Panc1 (cell line): ENCODE measurements at places on chromosomes 2 and 18. TPM values are rescaled to one million over a fixed set of nuclear protein-coding genes. Genes with fewer than 3 reads are reported as not detected.
A peak's percentile ranks its signal among the peaks of the same experiment; 100 is the strongest.

Gene RNF152
- total RNA-seq = 0.18 TPM

Gene CMPK2
- total RNA-seq = 0.80 TPM

GRCh38 chr18:67961701-67962440 is 445.4 kb upstream of the DSEL start:
- no peaks in the 10 kb centered on the region for H3K27me3 ChIP-seq
- no peaks in the 10 kb centered on the region for H3K4me1 ChIP-seq
- DNase-seq = no peak
- H3K36me3 ChIP-seq = no peaks in the 10 kb centered on the region
- no peak overlapping the region for H3K27ac ChIP-seq
- no peak overlapping the region for H3K4me3 ChIP-seq

- no peaks in the 10 kb centered on the region for H3K27me3 ChIP-seq
- H3K4me1 ChIP-seq = no peaks in the 10 kb centered on the region
- no peak overlapping the region for H3K27ac ChIP-seq
- DNase-seq = no peak
- no peaks in the 10 kb centered on the region for H3K36me3 ChIP-seq
- H3K4me3 ChIP-seq = no peak overlapping the region
These were observed 41.8 kb downstream of the SNED1 start for GRCh38 chr2:241040081-241040803.

Gene IL37
- not detected for total RNA-seq

DNA sequence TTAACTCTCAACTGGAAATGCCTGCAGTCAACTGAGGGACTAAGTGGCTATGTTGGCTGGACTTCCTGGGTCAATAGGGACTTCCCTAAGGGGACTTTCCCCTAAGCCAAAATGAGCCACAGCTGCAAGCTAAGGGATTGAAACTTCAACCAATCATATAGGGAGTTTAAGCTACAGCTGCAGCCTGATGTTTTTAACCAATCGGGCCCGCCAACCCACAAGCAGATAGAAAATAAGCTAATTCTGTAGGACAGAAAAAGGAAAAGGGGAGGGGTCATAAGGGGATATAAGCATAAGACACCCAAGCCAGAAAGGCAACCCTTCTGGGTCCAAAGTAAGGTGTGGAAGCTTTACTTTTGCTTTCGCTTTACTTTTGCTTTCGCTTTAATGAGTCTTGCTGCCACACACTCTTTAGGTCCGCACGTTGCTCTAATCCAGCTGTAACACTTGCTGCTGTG is 927.5 kb downstream of the ERBB4 start:
- H3K4me3 ChIP-seq = peak overlapping the region; percentile 46
- no peaks in the 10 kb centered on the region for H3K36me3 ChIP-seq
- DNase-seq = peak; percentile 51

DNA sequence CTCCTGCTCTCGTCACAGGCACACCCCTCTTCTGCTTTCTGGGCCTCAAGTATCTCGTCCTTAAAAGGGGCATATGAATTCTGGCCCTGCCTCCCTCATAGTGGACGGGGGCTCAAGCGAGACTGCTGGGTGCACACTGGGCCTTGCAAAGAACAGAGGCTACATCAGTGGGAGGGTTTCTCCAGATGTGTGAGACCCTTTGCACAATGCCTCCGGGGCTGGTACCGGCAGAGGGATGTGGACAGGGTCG is 25.0 kb downstream of the CRACDL start:
- H3K4me1 ChIP-seq = peaks cover 28% of the 10 kb centered on the region
- DNase-seq = no peak
- no peaks in the 10 kb centered on the region for H3K36me3 ChIP-seq
- H3K27me3 ChIP-seq = no peaks in the 10 kb centered on the region
- no peak overlapping the region for H3K27ac ChIP-seq
- H3K4me3 ChIP-seq = no peak overlapping the region

DNA sequence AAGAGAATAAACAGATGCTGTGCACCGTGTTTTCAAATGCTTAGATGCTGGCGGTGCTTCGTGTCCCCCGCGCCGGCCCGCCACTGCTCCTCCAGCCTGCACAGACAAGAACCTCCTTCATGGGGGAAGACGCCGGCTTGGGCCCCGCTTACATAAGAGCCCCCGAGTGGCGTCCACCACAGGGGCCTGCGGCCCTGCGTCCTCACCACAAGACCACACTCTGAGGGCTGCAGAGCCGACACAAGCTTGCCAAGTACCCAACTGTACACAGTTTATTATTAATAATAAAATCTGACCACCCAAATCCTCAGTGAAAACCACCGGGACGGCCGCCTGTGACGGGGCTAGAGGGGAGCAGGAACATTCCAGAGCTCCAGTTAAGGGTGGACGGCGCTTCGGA is 232.2 kb downstream of the HDAC4 start:
- H3K4me1 ChIP-seq = no peaks in the 10 kb centered on the region
- H3K27me3 ChIP-seq = no peaks in the 10 kb centered on the region
- no peak overlapping the region for H3K27ac ChIP-seq
- no peak for DNase-seq
- H3K36me3 ChIP-seq = no peaks in the 10 kb centered on the region

- no peak for DNase-seq
- no peak overlapping the region for H3K27ac ChIP-seq
- no peak overlapping the region for H3K4me3 ChIP-seq
- H3K4me1 ChIP-seq = no peaks in the 10 kb centered on the region
- H3K36me3 ChIP-seq = no peaks in the 10 kb centered on the region
These were observed 154.4 kb upstream of the SERTAD2 start for GRCh38 chr2:64808092-64808491.

DNA sequence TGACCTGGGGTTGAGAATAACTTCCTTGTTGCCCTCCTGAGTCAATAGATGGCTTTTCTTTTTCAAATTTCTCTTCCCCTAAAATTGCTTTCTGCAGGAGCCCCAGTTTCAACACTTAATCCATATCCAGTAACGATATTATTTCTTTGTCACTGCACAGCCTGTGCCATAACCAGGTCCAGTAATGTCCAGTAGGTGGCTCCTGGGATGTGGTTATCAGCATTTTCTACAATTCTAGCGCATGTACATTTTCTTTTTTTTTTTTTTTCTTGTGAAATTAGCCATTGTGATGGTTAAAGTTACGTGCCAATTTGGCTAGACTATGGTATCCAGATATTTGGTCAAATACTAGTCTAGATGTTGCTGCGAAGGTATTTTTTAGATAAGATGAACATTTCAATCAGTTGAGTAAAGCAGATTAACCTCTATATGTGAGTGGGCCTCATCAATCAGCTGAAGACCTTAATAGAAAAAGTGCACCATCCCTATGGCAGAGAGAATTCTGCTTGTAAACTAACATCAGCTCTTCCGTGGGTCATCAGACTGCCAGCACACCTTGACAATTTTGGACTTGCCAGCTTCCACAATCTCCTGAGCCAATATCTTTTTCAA is 72.9 kb upstream of the SCG2 start:
- no peaks in the 10 kb centered on the region for H3K36me3 ChIP-seq
- H3K4me3 ChIP-seq = no peak overlapping the region
- H3K27ac ChIP-seq = no peak overlapping the region
- no peaks in the 10 kb centered on the region for H3K27me3 ChIP-seq
- no peaks in the 10 kb centered on the region for H3K4me1 ChIP-seq
- DNase-seq = no peak

Gene IL36RN
- not detected for total RNA-seq

GRCh38 chr2:153221506-153221905 is 257.1 kb downstream of the RPRM start:
- H3K36me3 ChIP-seq = no peaks in the 10 kb centered on the region
- no peak for DNase-seq
- no peaks in the 10 kb centered on the region for H3K27me3 ChIP-seq
- no peak overlapping the region for H3K4me3 ChIP-seq
- H3K4me1 ChIP-seq = no peaks in the 10 kb centered on the region

Gene MAPK4
- total RNA-seq = not detected

DNA sequence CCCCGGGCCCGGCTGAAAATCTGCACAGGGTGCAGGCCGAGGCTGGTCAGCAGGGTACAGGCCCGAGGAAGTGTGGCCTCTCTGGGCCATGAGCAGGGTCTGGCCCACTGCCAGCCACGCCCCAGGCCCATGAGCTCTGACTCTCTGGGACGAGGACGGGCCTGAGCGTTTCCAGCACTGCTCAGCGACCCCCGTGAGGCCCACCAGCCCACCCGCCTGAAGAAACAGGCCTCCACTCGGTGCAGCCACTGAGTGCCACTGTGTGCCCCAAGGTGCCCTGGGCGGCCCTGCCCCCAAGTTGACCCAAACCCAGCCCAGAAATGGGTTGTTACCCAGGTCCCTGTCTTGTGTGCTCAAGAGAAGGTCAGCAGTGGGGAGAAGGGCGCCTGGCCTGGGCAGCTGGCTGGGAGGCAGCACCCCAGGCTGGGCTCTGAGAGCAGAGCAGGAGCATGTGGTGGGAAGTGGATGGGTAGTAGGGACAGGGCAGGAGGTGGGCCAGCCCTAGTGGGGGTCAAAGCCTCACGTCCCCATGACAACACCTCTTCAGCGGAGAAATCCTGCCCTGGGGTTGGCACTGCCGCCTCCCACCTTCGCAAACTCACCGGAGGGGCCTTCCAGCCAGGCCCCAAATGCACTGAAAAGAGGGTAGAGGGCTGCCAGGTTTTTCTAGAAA is 2.1 kb upstream of the SNED1 start:
- no peak overlapping the region for H3K27ac ChIP-seq
- H3K36me3 ChIP-seq = no peaks in the 10 kb centered on the region; the same call in 1 of the 2 replicates
- no peak for DNase-seq

Gene TMEM182
- 6.2 TPM for total RNA-seq

- H3K27ac ChIP-seq = no peak overlapping the region
- H3K36me3 ChIP-seq = no peaks in the 10 kb centered on the region
- H3K4me3 ChIP-seq = no peak overlapping the region
- H3K27me3 ChIP-seq = no peaks in the 10 kb centered on the region
These were observed 53.5 kb downstream of the COPS8 start for GRCh38 chr2:237139123-237139675.

GRCh38 chr2:45237850-45238542 is 228.7 kb upstream of the SIX2 start:
- H3K4me1 ChIP-seq = peaks cover 31% of the 10 kb centered on the region
- peak; percentile 82 for DNase-seq
- H3K36me3 ChIP-seq = no peaks in the 10 kb centered on the region
- H3K27ac ChIP-seq = 0 out of 2 replicates have a peak overlapping the region, but pooled peaks have one; percentile 52
- no peak overlapping the region for H3K4me3 ChIP-seq

Gene STPG4
- total RNA-seq = 0.36 TPM

GRCh38 chr18:78595453-78595852 is 384.2 kb upstream of the SALL3 start:
- no peak overlapping the region for H3K27ac ChIP-seq
- no peak for DNase-seq
- H3K4me3 ChIP-seq = no peak overlapping the region
- H3K36me3 ChIP-seq = no peaks in the 10 kb centered on the region
- no peaks in the 10 kb centered on the region for H3K4me1 ChIP-seq

Gene DPYSL5
- 0.31 TPM for total RNA-seq

DNA sequence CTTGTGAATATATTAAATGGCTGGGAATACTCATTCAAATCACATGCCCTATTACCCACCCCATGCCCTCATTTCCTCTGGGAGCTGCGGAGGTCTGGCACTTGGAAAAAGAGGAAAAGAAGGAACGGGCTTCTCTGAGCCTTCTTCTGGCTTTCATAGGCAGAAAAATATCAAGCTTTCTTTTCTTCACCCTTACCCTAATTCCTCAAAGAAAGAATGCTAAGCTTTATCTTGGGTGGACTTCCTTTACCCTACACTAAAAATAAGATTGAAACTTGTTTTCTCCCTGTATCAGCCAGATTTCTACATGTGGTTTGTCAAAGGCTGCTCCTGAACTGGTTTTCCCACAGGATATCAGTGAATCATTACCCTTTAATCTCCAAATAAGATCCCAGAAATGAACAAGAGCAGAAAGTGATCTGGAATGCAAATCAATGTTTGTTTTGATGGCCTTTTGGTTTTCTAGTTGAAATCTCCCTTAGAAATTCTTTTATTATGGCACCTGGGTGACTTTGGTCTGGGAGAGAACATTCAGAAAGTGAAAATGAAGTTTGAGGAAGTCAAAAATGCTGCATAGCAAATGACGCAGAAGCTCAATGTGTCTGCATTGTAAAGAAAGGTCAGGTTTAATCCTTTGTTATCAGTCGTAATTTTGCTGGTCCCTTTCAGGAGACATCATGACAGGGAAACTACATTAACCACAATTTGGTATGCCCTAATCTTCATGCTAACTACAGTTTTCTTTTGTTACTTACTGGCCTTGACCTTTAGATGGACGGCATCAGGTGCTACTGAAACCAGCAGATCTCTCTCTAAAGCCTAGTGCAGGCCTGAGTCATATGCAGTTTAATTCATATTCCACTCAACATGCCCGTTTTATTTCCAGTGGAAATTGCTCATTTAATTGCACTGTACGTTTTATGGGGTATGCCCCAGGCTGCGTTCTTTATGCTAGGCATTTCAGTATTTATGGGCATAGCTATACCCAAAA is 46.6 kb upstream of the HNRNPA3 start:
- H3K4me1 ChIP-seq = peaks cover 57% of the 10 kb centered on the region
- DNase-seq = no peak
- H3K4me3 ChIP-seq = peak overlapping the region; percentile 32; the same call in 1 of the 2 replicates
- peak overlapping the region; percentile 99 for H3K27ac ChIP-seq
- H3K27me3 ChIP-seq = no peaks in the 10 kb centered on the region

Gene SEPTIN10
- 100.0 TPM for total RNA-seq

Gene CRYBA2
- not detected for total RNA-seq

- no peaks in the 10 kb centered on the region for H3K36me3 ChIP-seq
These were observed 127.9 kb downstream of the AGAP1 start for GRCh38 chr2:235621736-235622135.

Gene SRD5A2
- not detected for total RNA-seq

DNA sequence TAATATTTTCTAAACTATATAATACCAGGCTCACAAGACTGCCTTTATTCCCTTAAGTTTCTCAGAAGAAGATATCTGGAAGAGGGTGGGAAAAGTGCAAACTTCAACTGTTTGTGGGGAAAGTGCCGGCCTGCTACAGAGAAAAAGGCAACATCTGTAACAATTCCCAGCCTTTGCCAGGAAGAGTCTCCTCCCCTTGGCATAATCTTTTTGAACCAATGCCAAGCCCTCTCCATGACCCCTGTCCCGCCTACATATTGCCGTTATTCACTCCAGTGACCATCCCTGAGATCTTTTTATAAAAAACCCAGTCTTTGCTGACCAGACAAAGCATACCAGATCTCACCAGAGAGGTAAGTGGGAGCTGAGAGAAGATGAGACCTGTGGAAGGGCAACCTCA is at the start of gene REG3G:
Gene REG3G, plus strand, starts transcription at position 282 of the 400 bp plus-strand sequence. CDS start 392 bp downstream, outside the sequence.
- H3K27me3 ChIP-seq = no peaks in the 10 kb centered on the region
- no peak for DNase-seq
- no peaks in the 10 kb centered on the region for H3K4me1 ChIP-seq

Gene NYAP2
- not detected for total RNA-seq

DNA sequence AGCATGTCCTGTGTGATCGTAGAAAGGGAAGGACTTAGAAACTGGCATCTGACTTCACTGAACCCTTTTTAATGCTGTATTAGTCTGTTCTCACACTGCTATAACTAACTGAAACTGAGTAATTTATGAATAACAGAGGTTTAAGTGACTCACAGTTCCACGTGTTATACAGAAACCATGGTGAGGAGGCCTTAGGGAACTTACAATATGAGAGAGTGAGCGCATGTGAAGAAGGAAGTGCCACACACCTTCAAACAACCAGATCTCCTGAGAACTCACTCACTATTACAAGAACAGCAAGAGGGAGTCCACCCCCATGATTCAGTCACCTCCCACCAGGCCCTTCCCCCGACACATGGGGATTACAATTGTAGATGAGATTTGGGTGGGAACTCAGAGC is 811.3 kb downstream of the CPS1 start:
- H3K27ac ChIP-seq = no peak overlapping the region
- DNase-seq = no peak
- H3K36me3 ChIP-seq = no peaks in the 10 kb centered on the region

- no peaks in the 10 kb centered on the region for H3K36me3 ChIP-seq
- no peak for DNase-seq
- no peak overlapping the region for H3K4me3 ChIP-seq
- H3K4me1 ChIP-seq = no peaks in the 10 kb centered on the region
- H3K27ac ChIP-seq = no peak overlapping the region
These were observed 47.8 kb downstream of the TGFA start for GRCh38 chr2:70505613-70506391.
